ENCODE measurements at places on chromosomes 7 and 10.

GRCh38 chr10:59085054-59085453, 91.4 kb upstream of the PHYHIPL start:
- DNase-seq: no peak

DNA sequence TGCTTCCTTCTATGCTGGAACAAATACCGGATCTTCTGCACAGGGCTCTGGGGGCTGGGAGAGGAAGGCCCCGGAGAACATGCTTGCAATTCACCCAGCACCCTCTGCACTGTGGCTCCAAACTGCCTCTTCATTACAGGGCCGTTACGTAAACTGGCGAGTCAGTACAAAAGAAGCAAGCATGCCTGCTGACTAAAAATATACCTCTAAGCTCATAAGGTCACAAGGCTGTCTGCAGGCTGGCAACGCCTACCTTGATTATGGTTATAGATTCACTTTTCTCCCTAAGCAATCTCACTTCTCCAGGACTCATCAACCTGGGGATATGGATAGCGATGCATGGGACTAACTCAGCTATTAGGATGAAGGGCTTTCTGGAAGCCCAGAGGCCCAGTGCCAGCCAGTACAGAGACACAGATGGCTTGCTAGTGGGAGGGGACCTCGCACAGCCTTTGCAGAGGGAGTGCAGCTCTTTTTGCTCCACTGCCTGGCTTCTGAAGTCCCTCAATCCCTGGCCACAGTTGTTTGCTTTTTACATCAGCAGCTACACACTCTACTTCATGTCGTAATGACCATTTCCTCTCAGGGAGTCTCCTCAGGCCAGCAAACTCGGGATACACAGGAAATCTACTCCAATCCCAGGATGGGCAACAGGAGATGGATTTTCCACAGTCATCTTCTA, 96.1 kb downstream of the SH3PXD2A start:
- peak; percentile 38 for DNase-seq

GRCh38 chr10:8069108-8069507, 14.6 kb downstream of the GATA3 start:
- DNase-seq: no peak

GRCh38 chr10:48682265-48682664, 2.4 kb upstream of the WDFY4 start:
- no peak for DNase-seq

GRCh38 chr10:131874991-131875451, 25.8 kb upstream of the PPP2R2D start:
- peak; percentile 64 for DNase-seq

- DNase-seq: peak; percentile 62
Measured at GRCh38 chr7:127588697-127589482, 679 bp downstream of the ARF5 start.

DNA sequence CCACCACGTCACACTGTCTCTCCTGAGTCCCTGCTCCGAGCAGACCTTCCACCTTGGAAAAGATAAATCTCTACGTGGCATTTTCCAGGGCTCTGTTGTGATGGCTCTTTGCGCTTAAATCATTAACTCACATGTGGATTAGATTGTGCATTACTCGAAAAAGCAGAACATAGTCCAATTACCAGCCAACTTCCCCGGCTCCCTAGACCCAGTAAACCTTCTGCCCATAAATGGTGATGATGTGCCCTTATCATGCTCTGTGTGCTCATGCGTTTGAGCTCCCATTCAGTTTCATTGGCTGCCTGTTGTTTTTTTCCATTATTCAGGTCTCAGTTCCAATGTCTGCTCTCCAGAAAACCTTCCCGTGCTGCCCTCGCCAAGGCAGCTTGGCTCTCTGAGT, 471.2 kb downstream of the GLRX3 start:
- DNase-seq: no peak

GRCh38 chr10:18312374-18313139, 172.3 kb downstream of the CACNB2 start:
- peak; percentile 61 for DNase-seq

DNA sequence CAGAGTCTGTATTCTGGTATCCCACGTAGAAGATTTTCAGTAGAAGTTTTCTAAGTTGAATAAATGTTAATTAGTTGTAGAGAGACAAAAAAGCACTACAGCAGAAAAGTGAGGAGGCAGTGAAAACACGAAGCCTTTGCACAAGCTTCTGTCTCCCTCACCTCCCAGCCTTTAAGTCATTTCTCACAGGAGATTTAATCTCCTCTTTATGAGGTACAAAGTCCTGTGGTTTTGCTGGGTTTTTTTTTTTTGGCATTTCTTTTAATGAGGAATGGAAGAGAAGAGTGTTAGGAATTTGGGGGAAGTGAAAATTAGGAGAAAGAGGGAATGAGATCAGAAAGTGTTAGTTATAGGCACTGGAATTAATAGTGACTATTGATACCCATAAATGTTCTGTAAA, 21.5 kb downstream of the SPAG6 start:
- DNase-seq: no peak

- DNase-seq: no peak
Measured at GRCh38 chr10:36475746-36476145, 649.7 kb upstream of the ANKRD30A start.

DNA sequence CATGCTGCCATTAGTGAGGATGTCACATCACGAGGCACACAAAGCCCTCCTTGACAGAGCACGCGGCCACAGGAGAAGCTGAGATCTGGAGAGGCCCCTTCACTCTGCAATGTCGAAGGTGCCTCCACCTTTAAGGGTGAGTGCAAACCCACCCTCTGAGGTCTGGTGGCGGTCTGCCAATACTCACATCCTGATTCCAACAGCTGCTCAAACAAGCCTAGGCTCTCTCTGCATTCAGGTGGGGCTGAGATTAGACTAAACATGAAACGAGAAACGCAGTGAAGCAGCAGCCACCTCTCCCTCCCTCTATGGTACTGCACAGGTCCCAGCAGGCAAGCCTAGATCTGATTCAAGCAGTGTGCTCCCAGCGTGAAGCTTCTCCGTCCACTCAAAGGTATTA, 151.8 kb downstream of the TCERG1L start:
- no peak for DNase-seq

DNA sequence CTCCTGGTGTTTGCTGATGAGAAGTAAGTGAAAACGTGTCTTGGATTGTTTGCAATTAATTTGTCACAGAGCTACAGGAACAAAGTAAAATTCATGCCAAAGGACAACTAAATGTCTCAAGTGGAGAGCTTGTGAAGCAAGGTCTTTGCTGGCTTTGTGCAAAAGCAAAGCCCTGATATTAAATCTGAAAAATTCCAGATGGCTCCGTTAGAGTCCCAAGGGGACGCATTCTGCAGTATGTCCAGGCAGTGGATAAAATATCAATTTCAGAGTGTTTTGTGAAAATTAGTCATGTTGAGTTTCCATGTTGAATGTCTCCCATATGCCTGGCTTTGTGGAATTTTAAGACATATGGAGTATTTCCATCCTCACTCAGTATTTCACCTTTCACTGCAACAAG, 102.5 kb upstream of the PTN start:
- DNase-seq: no peak

- DNase-seq: no peak
Measured at GRCh38 chr10:68271196-68271882, 39.4 kb upstream of the ATOH7 start.

DNA sequence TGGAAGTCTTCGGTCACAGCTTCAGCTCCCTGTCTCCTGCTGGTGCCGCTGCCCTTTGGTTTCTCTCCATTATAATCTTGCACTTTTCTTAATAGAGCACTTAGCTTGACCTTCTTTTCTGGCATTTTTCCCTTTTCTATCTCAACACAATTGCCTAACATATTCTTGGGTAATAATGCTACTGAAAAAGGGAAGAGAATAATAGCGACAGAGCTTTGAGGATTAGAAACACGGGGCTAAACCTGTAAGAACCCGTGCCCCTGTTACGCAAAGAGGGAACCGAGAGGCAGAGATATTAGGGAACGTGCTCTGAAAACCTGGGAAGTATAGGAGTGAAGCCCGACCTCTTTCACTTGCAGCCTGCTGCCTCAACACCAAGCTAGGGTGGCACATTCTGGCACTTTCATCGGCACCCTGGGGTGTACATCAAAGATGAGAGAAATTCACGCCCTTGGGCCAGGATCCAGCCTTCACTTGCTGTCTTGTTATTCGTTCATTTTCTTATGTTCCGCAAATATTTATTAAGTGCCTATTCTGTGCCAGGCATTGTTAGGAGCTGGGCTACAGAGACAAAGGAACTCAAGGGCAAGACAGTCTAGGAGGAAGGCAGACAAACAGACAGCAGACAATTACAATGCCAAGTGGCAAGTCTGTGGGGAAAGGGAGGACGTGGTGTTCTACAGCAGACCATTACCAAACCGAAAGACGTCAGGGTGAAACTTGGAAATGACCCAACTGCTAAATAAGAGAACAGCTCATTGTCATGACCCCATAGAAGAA, 33.0 kb upstream of the GALNTL5 start:
- no peak for DNase-seq

DNA sequence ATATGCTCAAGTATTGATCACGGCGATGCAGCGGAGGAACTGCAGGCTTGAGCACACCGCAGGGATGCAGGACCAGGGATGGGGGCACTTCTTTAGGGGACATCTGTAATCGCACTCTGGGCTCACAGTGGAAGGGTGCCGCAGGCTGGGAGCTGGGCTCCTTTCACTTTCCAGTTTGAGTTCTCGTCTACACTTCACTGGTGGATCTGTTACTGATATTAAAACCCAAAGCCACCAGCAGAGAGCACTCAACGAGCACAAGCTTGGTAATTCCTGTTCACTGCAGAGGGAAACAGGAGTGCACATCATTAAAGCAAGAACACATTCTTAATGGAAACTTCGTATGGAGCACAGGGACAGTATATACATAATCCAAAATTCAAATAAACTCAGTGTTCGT, 91.3 kb downstream of the PARD3 start:
- DNase-seq: peak; percentile 49

DNA sequence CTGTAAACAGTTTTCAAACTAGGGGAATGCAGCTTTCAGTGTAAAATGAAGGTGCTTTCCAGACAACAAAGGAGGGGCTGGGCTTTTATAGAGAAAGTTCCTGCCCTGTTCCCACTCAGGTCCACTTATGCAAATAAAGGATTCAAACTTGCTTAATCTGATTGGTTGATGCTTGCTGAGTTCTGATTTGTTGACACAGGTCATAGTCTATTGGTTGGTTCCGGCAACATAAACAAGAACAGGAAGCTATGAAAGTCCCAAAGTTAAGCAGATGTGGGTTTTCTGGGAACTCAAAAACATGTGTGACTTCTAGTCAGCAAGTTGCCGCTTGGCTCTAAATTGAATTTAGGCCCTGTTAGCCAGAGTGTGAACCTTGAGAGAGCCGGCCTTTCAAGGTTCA, 194.2 kb upstream of the SVIL start:
- DNase-seq: no peak

GRCh38 chr7:14340393-14341074, 351.1 kb upstream of the ETV1 start:
- DNase-seq: no peak

- DNase-seq: no peak
Measured at GRCh38 chr10:126210051-126210651, 178.1 kb downstream of the ADAM12 start.

- DNase-seq: no peak
Measured at GRCh38 chr10:504121-504611, 185.3 kb downstream of the DIP2C start.

- no peak for DNase-seq
Measured at GRCh38 chr7:1460821-1461645, 1.8 kb upstream of the MICALL2 start.

DNA sequence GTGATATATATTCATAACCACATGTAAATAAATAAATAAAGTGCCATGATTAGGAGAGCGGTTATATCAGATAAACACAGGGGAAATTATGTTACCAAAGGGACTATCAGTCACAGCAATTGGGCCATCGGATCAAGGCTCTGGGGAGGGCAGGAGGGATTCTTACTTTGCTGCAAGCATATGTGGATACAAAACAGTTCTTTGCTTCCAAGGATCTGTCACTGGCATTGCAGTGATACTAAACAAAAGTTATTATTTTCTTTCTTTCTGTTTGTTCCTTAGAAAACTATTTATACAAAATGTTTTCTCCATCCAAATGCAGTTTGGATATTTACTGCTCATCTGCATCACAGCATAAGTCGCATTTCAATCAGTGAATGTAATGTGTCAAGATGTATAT, 188.4 kb upstream of the MGMT start:
- no peak for DNase-seq

DNA sequence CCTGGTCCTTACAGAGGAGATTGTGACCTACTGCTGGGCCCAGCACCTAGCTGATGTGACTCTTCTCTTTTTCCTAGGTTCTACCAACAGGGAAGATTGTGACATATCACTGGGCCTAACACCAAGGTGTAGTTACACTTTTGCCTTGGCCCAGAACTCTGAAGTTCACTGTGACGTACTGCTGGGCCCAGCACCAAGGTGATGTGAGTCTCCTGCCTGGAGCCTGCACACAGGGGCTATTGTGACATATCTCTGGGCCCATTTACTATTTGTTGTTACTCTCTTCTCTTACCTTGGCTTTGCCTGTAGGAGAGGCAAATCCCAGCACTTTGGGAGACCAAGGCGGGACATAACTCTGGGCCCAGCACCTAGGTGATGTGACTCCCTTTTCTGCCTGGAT, 23.1 kb upstream of the ZNF107 start:
- DNase-seq: no peak

GRCh38 chr10:114334301-114334700, 70.0 kb downstream of the AFAP1L2 start:
- DNase-seq: no peak

DNA sequence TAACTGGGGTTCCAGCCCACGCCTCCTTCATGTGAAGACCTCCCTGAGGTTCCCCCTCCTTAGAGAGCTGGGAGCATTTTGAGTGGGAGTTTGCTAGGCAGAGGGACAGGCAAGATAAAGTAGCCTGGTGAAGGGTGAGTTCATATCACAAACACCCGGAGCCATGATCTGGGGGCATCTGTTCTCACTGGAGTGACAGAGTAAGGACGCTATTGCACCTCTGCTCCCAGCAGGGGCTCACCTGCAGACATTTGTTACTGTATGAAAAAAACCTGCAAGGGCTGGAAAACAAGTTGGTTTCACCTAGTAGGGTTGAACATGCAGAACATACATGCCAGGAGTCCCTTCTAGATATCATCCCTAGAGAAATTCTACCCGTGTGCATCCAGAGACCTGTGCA, 88.4 kb downstream of the CARD11 start:
- no peak for DNase-seq

DNA sequence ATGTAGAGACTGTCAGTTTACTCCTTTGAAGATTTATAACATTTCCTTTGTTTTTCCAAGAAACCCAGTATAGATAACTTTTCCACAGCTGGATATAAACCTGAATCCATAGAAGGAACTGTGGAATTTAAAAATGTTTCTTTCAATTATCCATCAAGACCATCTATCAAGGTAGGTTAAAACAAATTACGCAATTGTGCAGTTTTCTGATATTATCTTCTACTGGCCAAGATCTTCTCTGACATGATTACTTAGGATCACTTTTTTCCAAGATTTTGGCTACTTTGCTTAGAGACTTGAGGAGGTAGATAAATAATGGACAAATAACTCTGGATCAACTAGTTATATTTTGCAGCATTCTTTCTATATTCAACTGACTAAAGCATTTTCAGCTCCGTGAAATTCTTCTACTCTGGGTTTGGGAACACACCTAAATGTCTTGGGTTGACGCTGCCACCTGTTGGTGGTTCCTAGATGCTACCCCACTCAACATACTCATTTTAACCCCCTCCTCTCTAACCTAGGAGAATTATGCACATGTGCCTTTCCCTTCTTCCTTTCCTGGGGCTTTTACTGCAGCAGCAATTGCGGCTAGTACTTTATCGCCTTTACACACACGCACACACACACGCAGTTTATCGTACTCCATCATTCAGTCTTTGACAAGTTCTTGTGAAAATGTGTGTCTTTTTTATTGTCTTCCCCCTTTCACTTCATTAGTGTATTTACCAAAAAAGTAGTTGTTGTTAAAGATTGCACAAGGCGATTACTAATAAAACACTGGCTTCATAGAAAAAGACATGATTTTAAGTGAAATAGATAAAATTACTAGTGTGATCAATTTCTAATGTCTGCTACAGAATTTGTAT, 32.7 kb downstream of the ABCB5 start:
- DNase-seq: peak; percentile 76
